CD4-positive, alpha-beta T cell treated with Interleukin-21 for 1 hour (primary cell): ENCODE measurements at places on chromosomes 11 and 22.
A peak's percentile ranks its signal among the peaks of the same experiment; 100 is the strongest.

- DNase-seq: no peak
Measured at GRCh38 chr11:119666061-119666460, 62.9 kb downstream of the NECTIN1 start.

GRCh38 chr22:29219881-29220670 lies 14.4 kb downstream of the EMID1 start:
- no peak for DNase-seq

DNA sequence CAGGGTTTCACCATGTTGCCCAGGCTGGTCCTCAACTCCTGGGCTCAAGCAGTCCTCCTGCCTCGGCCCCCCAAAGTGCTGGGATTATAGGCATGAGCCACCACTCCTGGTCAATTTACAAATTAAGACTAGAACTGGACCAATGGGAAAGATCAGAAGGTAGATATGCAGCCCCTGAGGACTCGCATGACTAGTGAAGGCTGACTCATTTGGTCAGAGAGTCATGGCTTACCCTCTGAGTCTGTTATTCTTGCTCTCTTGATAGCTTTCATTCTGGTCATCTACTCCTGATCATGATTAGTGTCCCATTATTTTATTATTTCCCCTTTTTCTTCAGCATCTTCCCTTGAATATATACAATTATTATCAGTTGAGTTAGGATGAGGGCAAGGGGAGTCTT lies 2.7 kb upstream of the LDHAL6A start:
- no peak for DNase-seq

- no peak for DNase-seq
Measured at GRCh38 chr11:126167488-126167887, 44.0 kb downstream of the RPUSD4 start.

- DNase-seq: peak; percentile 85
Measured at GRCh38 chr11:250740-251299, 14.0 kb downstream of the PSMD13 start.

DNA sequence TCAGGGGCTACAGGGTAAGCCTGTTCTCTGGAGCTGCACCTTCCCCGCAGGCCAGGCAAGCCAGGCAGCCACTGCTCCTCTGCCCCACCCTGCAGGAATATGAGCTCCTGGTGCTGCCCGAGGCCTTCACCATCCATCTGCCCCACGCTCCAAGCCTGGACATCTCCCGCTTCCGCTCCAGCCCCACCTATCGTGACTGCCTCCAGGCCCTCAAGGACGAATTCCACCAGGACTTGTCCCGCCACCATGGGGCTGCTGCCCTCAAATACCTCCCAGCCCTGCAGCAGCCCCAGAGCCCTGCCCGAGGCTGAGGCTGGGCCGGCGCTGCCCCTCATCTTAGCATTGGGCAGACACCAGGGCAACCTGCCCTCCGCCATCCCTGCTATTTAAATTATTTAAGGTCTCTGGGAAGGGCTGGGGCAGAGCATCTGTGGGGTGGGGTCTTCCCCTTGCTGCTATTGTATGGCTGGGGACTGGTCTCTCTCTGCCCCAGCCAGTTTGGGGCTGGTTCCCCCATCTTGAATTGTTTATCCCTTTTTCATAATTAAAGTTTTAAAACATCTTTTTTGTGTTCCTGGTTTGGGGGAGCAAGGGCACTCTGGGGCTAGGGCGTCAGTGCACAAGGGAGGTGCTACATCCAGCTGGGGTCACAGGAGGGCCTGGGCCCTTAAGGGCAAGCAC lies 6.2 kb downstream of the LARGE2 start:
- no peak for DNase-seq

GRCh38 chr11:134522782-134523570 lies 110.9 kb upstream of the B3GAT1 start:
- DNase-seq: no peak

DNA sequence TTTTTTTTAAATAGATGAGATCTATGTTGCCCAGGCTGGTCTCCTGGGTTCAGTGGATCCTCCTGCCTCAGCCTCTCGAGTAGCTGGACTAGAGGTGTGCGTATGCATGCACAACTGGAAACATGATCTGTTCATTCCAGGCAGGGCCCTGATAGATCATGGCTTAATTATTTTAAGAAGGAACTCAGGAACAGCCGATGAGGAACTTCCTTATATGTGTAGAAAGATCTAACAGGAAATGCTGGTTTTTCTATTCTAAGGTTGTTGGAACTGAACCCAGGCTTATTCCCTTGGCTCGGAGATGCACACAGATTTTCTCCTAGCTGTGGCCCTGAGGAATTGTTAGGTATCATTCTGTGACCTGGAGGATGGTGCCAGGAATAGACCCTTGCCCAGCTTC lies 32.4 kb downstream of the SPECC1L start:
- no peak for DNase-seq

GRCh38 chr22:19877626-19878339 lies 23.1 kb upstream of the GNB1L start:
- no peak for DNase-seq

DNA sequence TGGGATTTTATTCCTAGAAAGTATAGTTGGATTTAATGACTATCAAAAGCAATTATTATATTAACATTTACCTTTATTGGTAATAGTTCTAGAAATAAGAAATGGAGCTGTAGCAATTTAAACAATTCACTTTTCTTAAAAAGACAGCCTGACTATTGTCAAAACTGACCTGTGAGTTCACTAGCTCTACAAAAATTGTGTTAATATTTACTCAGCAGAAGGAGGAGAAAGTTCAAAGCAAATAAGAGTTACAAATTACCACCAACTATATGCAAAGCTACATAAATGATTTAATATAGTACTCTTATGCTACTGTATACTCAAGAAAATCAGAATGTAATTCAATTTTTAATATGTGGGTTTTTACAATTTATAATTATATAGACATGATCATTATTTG lies 310.0 kb downstream of the DCDC1 start:
- no peak for DNase-seq

- no peak for DNase-seq
Measured at GRCh38 chr11:128696941-128697340, 3.1 kb downstream of the FLI1 start.

DNA sequence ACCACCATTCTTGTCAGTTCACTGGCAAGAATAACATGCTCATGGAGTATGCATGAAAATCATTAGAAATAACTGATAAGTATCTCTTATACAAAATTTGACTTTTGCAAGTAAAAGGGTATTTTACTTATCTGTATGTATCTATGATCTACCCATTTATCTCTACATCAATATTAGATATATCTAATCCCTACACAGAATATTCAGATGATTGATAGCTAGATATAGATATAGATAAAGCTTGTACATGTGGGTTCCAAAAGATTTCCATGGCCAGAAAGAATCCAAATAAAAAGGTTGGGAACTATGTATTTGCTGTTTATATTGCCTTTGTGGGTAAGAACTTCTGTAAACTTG lies 185.5 kb downstream of the MAML2 start:
- no peak for DNase-seq

- DNase-seq: no peak
Measured at GRCh38 chr11:68969386-68969785, 11.4 kb downstream of the MRGPRD start.

DNA sequence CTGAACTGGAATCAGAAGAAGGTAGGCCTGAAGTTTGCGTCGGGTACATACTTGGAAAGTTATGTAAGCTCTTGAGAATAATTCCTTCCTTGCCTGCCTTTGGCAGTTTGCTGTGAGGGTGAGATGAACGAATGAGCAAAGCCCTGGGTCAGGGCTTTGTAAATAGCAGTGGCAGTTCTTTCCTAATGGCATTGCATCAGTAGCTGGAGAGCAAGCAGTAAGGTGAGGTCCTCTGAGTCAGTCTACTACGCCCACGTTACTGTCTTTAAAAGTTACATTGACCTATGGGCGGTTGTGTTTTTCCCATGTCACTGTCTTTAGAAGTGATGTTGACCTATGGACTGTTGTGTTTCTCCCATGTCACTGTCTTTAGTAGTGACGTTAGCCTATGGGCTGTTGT lies 179.1 kb upstream of the E2F8 start:
- DNase-seq: no peak

GRCh38 chr11:64390558-64390957 lies 31.6 kb downstream of the RPS6KA4 start:
- no peak for DNase-seq

DNA sequence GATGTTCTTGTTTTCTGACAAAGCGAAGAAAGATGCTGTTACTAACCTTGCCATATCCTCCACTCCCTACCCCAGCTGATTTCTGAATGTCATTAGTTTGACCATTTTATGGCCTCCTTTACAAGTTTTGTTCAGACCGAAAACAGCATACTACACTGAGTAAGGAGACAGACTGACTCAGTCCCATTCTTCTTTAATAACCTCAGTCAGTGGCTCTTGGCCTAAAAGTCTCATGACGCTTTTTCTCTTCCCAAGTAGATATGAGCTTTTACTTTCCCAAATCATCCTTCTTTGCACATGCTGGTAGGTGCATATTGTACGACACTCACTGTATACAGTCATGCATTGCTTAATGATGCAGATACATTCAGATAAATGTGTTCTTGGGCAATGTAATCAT lies 8.0 kb upstream of the FIBIN start:
- no peak for DNase-seq

DNA sequence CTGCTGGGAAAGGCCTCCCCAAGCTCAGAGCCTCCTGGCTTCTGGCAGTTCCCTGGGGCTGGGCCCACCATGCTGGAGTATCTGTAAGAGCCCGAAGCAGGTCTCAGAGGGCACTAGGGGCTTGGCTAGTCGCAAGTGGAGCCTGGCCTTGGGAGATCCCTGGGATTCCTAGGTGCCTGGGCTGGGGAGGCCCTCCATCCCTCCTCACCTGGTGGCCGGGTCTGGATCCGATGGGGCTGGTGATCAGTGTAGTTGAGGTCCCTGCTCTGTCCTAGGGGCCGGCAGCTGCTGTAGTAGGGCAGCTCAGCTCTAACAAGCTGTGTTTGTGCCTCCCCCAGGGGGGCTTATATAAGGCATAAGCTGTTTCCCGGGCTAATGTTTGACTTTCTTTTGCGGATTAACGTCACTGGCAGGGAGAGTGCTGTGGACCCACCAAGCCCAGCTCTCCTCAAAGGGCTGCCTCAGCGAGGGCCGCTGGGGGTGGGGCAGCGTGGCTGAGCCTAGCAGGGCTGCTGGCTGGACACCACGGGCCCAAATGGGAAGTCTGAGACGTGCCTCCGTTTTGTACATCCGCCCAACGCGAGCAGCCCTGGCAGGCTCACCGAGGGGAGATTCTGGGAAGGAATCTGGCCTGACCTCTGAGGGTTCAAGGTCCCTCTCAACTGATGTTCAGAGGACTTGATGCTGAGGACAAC lies at the start of gene SLC22A8:
Gene SLC22A8 (minus strand): TSS at position 321 of the 695 bp plus-strand sequence. CDS start 883 bp downstream, outside the sequence.
- DNase-seq: no peak

GRCh38 chr11:61518032-61518795 lies 9.7 kb downstream of the LRRC10B start:
- DNase-seq: no peak

DNA sequence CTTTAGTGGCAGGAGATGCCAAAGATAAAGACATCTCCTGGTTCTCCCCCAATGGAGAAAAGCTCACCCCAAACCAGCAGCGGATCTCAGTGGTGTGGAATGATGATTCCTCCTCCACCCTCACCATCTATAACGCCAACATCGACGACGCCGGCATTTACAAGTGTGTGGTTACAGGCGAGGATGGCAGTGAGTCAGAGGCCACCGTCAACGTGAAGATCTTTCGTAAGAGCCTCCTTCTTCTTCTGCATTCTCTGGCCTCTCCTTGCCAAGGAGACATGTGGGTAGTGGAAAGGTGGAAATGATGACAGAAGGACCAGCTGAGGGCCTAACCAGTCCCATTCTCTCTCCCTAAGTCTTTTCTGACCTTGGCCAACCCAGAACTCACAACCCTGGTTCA lies 110.1 kb upstream of the TTC12 start:
- no peak for DNase-seq

- DNase-seq: no peak
Measured at GRCh38 chr11:132423266-132423665, 1052.9 kb downstream of the NTM start.

DNA sequence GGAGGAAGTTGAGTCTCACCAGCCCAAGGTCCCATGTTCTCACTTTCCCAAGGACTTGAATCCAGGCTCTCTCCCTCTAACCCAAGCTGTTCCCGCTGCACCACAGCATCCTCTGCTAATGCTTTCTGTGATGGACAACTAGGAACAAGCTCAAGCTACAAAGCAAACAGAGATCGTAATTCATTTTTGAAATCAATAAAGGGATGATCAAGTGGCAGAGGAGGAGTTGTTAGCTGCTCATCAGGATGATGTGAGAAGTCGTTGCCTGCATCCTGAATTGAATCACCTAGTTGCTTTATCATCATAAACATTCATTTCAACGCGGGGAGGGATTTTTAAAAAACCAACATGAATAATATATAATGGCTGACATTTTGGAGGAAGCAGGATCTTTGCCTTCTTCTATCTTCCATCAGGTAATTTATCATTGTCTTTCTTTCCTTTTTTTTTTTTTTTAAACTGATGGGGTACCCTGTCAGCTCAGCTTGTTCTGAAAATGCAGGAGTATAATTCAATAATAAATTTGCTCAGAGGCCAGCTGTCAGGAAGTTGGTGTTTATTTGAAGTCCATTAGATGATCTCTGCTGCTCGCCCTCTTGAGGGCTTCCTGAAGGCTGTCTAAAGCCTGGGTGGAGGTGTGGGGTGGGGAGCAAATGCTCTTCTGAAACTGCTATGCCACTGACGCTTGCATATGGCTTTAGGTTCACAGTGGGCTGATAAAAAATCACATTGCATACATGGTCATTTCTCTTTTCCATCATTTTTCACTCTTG lies 174.4 kb upstream of the NARS2 start:
- DNase-seq: no peak

DNA sequence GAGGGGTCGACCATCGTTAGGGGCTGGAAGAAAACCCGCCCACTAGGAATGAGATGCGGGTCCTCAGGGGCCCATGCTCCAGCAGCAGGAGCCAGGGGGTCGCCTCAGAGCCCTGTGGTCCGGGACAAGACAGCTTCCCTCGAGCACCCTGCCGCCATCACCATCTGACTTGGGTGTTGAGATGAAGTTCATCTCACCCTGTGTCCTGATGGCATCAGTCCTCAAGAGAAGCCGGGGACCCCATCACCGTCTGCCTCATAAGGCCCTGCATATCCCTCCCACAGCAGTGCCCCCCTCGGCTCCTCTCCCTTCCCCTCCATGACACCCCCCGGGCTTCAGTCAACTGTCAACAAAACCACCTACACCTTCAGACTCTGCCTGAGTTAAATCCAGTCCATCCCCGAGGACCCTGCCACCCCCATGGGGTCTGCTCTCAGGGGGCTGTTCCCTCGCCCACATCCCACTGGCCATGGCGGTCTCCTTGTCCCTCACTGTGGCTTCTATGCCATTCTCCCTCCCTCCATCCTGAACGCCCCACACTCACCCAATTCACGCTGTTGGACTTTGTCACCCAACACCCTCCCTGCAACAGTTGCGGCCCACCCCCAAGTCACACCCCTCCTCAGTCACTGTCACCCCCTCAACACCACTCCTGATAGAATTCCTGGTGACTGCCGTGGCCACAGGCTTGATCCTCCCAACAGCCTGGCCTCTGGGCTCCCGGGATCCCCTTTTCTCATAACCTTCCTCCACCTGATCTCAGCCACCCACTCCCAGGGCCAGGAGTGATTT lies 87.7 kb upstream of the RTL6 start:
- no peak for DNase-seq
